ENCODE measurements at places on chromosomes 11 and 22. TPM values are rescaled to one million over a fixed set of nuclear protein-coding genes. Genes with fewer than 3 reads are reported as not detected.

GRCh38 chr22:37145180-37146050 is 4.3 kb downstream of the IL2RB start:
- no peak for DNase-seq

DNA sequence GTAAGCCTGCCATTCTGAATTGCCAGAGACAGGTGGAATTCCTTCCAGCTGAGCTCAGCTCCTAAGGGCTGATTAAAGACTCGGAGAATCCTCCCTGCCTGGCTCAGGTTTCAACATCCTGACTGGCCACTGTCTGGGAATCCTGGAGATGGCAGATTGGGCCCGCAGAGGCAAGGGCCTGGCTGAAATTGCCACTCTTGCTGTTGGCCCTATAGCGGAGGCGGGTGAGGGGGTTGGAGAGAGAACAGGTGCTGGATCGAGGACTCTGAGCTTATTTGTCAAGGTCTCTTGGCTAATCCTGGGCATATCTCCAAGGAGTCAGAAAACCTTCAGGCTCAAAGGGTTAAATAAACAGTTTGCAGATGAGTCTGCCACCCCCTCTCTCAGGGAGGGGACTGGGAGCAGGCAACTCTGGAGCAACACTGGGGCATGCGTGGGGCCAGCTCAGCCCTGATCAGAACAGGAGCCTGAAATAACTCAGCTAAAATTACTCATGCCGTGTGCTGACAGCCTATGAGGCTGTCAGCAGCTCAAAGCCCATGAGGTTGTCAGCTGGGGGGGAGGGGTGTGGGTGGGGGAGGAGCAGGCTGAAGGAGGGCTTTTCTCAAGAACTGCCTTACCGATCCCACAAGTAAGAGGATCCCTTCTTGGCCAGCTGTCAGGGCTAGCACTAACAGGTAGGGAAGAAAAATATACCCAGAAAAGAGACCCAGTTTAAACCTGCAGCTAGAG is 14.7 kb upstream of the MFRP start:
- DNase-seq = peak; percentile 87

DNA sequence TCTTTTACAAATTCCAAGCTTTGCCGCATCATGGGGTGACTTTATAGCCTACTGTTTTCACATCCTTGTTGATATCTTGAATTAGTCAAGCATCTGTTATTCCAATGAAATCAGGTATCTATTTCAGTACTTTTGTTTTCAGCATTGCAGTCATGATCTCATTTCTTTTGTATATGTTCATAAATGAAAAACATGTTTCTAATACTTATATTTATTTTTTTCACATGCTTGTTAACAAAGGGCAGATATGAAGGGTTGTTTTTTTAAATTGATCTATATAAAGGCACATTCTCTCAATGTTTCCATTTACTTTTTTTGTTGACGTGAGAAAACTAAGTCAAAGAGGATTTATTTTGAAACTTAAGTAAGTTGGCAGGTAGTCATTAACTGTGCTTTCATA is 964.8 kb downstream of the JRKL start:
- DNase-seq = no peak

GRCh38 chr11:40170078-40170477 is 1289.4 kb downstream of the LRRC4C start:
- no peak for DNase-seq

DNA sequence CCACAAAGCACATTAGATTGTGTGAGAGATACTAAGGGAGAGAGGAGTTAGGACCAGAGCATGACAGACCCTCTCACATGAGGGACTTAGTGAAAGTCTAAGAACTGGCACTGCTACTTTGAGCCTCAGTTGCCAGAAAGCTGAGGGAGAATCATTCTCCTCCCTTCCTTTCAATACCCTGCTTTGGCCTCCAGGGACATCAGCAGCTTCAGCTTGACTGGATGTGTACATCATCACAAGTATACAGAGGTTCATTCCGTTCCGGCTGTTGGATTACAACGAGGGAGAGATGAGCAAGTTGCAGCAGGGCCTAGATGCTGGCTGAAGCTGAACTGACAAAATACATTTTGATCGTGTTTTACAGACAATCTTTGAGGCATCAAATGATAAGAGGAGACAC is 15.7 kb upstream of the ANO5 start:
- no peak for DNase-seq

DNA sequence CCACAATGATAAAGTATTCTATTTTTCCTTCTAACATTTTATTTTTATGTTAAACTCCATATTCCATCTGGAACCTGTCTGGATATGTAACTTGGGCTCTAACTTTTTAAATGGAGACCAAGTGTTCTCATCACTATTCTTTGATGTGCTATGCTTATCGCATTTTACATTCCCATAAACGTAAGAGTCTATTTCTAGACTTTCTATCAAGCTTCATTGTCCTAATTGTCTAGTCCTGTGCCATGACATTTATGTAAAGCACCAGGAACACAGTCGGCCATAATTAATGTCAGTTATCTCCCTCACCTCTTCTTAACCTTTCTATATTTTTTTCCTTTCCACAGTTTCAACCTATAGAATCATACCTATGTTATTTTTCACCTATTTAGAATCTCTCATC is 113.9 kb upstream of the TEAD1 start:
- no peak for DNase-seq

DNA sequence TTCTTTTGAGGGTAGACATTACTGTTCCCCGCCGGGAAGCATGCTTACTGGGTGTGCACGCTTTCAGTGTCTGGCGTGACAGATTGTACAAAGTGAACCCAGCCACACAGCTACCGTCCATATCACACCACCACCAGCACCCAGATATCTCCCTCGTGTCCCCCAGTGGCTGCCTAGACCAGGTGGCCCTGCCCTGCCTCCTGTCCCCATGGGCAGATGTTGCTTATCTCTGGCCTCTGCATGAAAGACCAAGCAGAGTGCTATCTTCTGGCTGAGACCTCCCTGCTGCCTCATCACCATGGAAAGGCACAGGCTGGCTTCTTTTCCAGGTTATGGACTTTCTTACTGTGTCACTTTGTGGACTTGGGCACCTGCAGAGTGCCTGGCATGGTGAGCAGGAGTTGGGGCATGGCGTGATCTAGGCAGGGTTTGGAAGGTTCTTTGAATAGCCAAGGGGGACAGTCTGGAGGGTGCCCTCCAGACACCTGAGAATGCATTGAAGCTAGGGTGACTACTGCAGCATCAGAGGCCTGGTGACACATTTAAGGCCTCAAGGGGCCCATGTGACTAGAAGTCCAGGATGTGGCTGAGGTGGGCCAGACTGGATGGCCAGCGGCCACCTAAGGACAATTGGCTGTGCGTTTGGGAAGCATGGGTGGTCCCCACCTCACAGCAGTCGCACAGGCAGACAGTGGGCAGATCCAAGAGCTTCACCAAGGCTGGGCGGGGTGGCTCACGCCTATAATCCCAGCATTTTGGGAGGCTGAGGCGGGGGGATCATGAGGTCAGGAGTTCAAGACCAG is 4.7 kb downstream of the TANGO2 start:
- no peak for DNase-seq

Gene USP35
- 10.7 TPM for total RNA-seq

Gene OR8K1
- not detected for total RNA-seq

Gene EHF
- 9.7 TPM for total RNA-seq

Gene NRGN
- 3.8 TPM for total RNA-seq

Gene FJX1
- total RNA-seq = 38.5 TPM

Gene SLC22A9
- total RNA-seq = not detected
